Astrocyte of the spinal cord (primary cell): ENCODE measurements at places on chromosomes 5 and 9.

DNA sequence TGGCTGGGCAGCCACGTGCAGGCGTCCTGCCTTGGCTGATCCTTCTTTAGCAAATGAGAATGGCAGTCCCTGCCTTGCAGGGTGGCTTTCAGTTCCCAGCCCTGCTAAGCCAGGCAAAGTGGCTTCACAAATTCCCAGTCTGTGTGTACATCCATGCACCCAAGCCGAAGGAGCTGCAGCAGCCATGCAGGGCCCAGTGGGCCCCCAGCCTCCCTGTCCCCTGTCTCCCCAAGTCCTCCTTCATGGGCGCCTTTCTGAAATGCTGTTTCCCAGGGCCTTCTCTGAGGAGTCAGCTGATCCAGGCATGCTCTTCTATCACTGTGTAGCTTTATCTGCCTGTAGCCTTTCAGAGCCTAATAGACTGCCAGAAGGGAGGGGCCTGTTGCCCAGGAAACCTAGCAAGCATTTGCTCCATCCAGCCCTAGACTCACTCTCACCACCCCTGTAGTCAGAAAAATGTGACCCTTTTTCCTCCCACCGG lies 47.4 kb upstream of the SHC3 start:
- peak; percentile 32 for DNase-seq

DNA sequence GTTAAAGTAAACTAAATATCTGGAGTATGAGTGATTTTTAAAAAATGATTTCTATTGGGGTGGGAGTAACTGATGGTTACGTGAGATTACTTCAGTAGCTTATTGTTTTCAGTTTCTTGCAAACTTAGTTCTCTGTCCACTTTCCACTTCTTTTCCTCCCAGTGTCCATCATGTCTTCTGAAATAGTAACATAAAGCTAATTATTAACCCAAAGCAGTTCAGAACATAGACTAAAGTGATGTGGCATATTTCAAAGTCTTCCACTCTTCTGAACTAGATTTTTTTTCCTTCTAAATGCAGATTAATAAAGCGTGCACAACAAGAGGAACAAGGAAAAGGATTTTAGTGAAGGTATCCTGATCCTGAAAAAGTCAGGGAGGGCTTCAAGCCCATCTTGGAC lies 114.1 kb downstream of the MAN2A1 start:
- DNase-seq: no peak

- DNase-seq: no peak
Measured at GRCh38 chr9:100370064-100370723, 17.5 kb upstream of the TEX10 start.

GRCh38 chr5:141560725-141561483 lies 57.9 kb downstream of the DIAPH1 start:
- DNase-seq: peak; percentile 99

- peak; percentile 90 for DNase-seq
Measured at GRCh38 chr9:95157481-95158151, 159.9 kb downstream of the FANCC start.

GRCh38 chr9:98790842-98791607 lies 5.3 kb downstream of the ANKS6 start:
- peak; percentile 92 for DNase-seq

DNA sequence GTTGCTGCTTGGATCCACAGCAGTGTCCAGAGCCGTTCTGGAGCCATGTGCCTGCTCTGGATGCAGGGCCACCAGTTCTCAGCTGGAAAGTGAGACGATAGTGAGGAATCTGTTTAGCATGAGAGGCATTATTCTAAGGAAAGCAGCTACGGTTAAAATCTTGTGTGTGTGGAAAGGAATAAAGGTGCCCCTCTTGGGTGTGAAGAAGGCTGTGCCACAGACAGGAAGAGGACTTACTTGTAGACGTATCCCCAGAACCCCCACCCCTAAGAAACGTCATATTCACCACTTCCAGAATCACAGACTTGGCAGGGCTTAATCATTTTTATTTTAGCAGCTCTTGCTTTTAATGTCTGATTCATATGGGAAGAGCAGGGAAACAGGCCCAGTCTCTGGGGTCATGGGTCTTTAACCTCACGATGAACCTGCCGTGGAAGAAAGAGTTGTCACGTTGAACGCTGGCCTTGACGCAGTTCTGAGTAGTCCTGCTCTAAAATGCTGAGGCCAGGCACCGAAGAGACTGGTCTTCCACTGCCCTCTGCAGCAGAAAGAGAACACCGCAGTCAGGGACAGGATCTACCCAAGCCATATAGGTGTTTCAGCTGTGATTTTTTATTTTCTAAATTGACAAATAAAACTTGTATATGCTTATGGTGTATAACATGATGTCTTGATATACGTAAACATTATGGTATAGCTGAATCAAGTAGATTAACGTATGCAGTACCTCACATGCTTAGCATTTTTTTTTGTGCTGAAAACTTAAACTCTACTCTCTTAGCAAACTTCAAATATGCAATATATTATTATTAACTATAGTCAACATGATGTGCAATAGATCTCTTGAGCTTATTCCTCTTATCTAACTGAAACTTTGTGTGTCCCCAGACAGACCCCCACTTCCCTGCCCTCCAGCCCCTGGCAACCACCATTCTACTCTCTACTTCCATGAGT lies 38.8 kb downstream of the CARTPT start:
- DNase-seq: peak; percentile 76

DNA sequence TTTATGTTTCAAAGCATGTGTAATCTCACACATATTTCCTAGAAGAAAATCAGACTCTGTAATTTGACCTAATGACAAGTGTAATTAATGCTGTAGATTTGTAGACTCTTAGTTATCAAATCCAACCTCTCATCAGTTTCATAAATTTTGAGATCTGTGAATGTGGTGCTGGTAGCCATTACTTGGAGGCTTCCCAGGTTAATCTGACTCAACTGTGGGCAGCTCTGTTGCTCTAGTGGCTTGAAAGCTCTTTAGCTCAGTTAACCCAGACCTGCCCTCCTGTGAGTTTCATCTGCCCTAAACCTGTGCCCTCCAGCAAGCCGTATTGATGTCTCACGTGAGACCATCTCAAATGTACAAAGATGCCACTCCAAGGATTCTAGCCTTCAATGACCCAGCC lies 323.4 kb downstream of the FBXL7 start:
- DNase-seq: peak; percentile 45

DNA sequence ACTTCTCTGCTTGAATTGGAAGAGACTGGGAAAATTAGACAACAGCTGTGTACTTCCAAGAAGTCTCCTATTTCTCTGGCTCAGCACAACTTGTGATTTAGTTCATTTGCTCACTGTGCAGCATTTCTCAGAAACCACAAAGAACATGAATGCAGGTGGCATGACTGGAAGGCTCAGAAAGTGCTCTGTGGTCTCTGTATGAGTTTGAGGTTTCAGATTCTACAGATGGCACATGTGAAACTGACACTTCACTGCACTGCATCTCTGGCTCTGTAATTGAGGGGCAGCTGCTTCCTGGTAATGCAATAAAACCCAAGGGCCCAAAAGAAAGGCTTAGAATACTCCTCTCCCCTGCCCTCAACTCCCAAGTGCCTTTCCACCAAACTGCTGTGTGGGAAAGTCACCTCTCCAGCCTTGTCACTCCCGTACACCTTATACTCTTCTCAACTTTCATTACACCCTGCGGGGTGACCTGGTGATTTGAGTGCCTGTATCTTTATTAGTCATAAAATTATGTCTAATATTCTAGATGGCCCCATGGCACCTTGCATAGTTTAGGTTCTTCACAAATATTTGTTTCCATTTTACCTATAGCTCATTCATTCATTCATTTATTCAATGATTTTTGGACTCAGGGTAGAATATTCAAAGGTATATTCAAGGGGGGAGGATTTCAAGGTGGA lies 82.5 kb downstream of the ESM1 start:
- DNase-seq: peak; percentile 65

GRCh38 chr9:107108342-107109130 lies 174.5 kb upstream of the RAD23B start:
- no peak for DNase-seq

- DNase-seq: peak; percentile 91
Measured at GRCh38 chr5:59768152-59769040, 125.1 kb downstream of the PDE4D start.

DNA sequence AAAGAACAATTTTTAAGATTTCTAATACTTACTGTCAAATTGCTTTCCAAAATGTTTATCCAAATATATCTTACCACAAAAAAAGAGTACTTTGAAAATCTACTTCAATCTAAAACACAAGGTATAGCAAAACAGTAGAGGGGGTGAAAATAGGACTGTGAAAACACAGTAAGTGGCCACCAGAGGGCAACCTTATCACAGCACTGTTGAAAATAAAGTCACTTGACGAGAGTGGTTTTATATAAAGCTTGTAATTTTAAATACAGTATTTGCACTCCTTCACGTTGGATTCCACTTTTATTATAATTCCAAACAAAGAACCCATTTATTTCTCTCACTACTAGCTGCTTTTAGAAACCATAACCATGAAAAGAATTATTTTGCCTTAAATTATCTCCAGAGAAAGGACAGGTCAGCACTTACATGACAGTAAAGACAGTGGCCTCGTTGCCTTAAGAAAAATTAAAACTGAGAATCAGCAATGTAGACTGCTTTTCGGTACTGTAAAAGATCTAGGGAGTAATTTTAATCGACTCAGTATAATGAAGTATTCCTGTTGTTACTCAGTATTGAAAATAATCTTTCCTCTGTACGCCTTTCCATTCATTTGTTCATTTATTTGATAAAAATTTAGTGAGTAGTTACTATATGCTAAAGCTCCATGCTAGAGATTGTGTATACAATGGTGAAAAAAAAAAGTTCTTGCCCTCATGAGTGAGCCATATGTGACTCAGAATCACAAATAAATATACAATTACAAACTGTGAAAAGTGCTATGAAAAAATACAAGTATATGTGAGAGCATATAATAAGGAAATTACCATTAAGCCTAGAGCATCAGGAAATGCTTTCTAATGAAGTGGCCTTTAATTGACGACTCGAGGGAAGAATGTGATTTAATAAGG lies 40.0 kb upstream of the CDK5RAP2 start:
- peak; percentile 77 for DNase-seq

GRCh38 chr5:167406513-167406912 lies 884.9 kb upstream of the WWC1 start:
- DNase-seq: no peak

GRCh38 chr9:101270302-101270701 lies 114.5 kb downstream of the BAAT start:
- no peak for DNase-seq

- DNase-seq: no peak
Measured at GRCh38 chr5:134579284-134579771, 53.3 kb downstream of the SAR1B start.

GRCh38 chr9:131733541-131734061 lies 6.3 kb downstream of the RAPGEF1 start:
- peak; percentile 97 for DNase-seq

GRCh38 chr9:106583751-106584150 lies 279.2 kb upstream of the ZNF462 start:
- peak; percentile 41 for DNase-seq

DNA sequence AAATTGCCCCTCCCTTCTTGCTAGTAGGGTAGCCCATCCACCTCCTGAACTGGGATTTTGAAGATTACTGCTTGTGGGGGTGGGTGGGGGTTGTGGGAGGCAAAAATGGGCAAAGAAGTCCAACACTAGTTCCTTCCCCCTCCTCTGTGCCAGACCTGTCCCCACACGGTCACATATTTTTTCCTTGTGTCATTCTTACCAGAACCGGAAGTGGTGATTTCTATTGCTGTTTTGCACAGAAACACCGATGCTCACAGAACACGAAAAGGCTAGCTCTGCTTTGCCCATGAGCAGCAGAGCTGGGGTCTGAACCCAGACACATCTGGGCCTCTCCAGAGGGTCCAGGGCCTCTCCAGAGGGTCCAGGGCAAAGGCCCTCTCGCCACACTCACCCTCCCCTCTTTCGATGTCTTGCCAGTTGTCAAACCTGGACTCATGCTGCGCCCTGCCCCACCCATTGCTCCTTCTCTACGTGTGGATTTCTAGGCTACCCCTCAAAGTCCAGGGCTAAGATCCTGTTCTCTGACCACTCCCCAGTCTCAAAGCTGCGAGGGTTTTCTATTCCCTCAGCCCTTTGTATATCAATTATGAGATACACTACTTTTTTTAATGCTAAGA lies 264.4 kb upstream of the MSX2 start:
- no peak for DNase-seq

- no peak for DNase-seq
Measured at GRCh38 chr5:117143406-117143805, 568.8 kb upstream of the SEMA6A start.

- no peak for DNase-seq
Measured at GRCh38 chr5:2913281-2913680, 161.8 kb upstream of the IRX2 start.
